T-helper 2 cell treated with Interferon-gamma antibody and Interleukin-4, amounts not matched to agents 5 μg/mL and 100 μg/mL, for 36 hours (primary cell): ENCODE measurements at places on chromosomes 7 and 10.

GRCh38 chr10:133235932-133236331 is 1.7 kb upstream of the VENTX start:
- no peak for DNase-seq

GRCh38 chr7:96578606-96579005 is 131.0 kb downstream of the SEM1 start:
- no peak for DNase-seq

DNA sequence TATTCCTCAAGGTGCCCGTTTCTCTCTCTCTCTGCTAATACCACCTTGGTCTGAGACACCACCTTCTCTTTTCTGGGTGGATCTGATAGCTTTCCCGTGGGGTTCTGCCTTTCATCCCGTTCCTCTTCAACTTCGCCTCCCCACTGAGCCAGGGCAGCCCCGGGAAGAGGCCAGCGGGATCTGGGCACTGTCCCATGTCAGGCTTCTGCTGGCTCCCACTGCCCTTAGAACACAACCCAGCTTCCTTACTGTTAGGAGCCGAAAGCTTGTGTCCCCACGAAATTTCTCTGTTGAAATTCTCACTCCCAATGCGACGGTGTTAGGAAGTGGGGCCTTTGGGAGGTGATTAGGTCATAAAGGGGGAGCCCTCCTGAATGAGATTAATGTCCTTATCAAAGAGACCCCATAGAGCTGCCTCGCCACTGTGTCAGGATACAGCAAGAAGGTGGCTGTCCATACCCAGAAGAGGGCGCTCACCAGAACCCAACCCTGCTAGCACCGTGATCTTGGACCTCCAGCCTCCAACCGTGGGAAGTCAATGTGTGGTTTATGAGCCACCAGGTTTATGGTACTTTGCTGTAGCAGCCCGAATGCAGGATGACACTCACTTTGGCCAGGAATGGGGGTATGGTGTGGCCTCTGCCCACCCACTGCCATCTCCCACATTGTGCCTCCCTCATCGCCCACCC is 79.2 kb downstream of the CAMK1D start:
- no peak for DNase-seq

- DNase-seq: no peak
These were observed 38.1 kb downstream of the UBE2H start for GRCh38 chr7:129914536-129915272.

DNA sequence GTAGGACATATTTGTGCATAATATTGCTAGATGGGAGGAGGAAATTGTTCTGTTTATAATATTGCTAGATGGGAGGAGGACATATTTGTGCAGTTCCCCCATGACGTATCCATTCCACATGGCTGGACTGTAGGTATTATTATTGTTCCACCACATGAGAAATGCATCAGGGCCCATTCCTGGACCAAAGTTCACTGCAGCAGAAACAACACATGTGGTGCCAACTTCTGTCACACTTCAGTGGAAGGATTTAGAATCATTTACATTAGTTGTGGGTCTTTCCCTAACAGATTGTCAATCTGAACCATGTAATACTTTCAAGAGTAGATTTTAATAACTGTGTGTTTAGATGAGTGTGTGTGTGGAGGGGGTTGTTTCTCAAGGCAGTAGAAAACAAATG is 32.7 kb upstream of the MACC1 start:
- DNase-seq: no peak

DNA sequence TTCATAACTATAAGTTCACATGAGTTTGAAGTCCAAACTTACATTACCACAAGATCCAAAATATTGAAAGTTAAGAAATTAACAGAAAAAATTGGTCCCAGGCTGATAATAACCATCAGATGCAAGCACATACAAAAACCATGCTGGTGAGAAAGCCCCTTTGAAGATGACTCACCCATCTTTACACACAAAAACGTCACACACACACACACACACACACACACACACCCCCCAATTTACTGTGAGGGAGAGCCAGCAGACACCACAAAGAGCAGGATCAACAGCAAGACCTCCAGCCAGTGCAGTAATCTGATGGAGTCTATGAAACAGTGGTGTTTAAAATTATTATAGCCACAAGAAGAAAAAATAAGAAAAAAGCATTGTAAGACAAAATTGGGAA is 50.1 kb upstream of the DRGX start:
- DNase-seq: no peak

DNA sequence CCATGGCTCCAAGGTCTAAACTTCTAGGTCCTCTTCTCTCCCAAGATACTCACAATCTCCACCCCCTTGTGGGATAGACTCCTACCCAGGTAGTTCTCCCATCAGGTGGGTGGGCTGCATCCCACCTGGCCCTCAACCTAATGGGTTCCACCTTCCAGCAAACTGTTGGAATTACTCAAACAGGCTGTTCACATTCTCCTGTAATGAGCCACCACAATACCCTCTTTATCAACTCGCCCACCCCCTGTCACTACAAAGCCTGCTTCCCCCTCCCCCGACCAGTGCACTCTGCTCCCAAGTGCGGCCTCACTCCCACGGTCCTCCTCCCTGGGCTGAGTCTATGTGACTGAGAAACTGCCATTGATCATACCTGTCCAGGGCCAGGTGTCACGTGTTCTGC is 10.4 kb upstream of the HTR5A start:
- no peak for DNase-seq

- no peak for DNase-seq
These were observed 147.8 kb upstream of the KLF14 start for GRCh38 chr7:130881799-130882141.

DNA sequence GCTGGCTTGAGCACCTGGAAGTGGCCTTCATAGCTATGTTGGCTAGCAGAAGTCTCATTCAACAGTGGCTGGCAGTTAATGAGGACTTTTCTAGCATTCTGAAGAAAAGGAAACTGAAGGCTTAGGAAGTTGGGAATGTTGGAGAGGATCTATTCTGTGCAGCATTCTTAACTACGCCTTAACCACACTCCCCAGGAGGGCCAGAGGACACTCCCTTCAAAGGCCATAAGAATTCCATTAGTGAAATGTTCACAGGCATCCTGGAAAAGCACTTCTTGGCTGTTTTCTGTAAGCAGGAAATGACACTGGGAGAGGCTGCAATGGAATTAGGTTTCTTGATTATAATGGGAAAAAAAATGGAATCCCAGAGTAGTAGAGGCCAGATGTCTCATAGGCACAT is 188.9 kb downstream of the ARHGAP12 start:
- no peak for DNase-seq

DNA sequence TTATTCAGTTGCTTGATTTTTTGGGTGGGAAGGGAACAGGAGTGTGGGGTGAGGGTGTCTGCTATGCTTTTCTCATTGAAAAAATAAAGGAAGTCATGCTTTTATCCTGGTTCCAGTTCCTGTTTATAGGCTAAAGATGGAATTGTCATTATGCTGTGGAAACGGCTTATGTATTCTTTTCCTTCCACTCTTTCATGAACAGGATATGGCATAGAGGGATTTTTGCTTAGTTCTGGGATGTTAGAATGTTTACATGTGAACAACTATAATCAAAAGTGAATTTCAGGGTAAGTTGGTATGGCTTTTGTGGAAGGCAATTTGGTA is 35.9 kb upstream of the PTPN12 start:
- no peak for DNase-seq

GRCh38 chr10:87868277-87868676 is 4.9 kb downstream of the PTEN start:
- DNase-seq: no peak

DNA sequence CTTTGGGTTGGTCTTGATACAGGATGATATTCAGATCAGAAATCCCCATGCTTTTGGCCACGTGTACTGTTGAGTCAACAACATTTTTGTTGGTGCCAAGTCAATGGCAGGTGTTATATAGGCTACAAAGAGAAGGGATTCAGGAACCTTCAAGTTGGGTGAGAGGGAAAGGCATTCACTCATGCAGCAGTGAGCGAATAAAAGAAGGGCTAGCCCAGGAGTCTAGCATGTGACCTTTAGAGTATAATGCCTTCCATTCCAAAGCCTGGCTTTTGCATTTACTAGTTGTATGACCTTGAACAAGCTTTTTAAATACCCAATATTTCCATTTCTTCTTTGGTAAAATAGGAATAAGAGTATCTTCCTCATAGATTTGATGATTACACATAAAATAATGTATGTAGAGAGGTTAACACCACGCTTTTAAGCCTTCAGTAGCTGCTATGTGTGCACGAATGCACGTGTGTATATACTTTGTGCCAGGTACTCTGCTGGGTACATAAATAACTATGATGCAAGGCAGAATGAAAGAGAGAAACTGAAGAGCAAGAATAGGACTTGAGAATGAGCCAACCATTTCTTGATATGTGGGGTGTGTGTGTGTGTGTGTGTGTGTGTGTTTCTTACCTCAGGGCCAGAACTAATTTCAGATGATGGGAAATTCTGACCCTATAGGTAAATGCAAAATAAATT is 163.6 kb downstream of the PDE1C start:
- no peak for DNase-seq

GRCh38 chr10:87510025-87510424 is 5.3 kb downstream of the MINPP1 start:
- no peak for DNase-seq

DNA sequence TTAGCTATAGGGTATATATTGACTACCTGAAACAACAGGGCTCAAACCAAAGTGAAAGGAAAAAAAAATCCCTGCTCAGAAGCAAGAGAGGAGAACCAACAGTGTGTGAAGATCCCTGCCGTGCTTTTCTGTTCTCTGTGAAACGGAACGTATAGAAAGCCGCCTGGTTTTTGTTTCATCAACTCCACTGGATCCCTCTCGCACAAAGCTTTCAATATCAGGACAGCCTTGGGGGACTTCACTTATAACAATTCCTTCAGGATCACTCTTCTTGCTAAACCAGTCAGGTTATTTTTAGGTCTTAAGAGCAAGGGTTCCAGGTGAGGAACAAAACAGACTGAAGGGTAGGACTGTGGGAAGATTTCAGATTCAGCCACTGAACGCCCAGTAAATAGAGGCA is 151.1 kb upstream of the CACNA2D1 start:
- DNase-seq: no peak

DNA sequence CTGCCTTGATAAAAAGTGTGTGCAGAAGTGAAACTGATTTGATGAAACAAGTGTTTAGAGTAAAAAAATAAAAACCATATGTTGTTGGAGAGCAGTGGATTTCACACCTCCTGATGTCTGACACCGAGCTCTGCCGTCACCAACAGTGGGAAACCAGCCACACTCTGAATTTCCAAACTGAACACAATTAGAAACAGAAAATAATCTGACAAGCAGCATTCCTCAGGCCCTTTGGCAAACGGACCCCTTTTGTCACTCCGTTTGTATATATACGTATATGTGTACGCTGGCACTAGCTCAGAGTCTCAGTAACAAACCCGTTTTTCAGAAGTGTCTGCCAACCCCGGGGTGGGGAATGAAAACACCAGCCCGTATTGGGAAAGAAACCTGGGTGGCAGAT is 32.4 kb downstream of the TACC2 start:
- no peak for DNase-seq

- DNase-seq: no peak
These were observed 276.5 kb downstream of the MAGI2 start for GRCh38 chr7:79176859-79177477.

DNA sequence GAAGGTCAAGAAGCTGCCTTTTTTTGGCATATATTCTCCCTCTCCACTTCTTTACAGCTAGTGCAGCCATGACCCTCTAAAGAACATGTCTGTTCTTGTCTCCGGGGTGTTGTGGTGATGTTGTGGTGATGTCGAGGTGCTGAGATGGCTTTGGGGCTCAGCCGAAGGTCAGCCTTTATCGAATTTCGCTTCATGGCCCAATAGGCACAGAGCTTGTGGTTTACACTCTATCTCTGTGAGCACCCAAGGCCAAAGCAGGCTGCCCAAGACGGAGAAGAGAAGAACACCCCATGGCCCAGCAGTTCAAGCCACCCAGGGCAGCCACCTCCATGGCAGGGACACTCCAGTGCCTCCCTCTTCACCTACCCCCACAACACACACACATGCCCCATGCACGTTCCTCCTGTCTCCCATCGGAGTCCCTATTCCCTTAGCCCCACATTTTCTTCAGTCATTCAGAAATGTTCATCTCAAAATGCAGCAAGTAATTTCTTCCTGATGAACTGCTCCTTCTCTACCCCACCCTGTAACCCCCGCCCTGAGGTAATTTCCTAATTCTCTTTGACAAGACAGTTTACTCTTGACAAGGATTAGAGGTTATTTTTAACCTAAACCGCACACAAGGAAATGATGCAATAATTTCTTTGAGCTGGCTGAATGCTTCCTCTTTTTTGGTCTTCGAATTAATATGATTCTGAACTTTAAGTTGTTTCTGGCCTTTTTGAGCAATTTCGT is 18.6 kb upstream of the ADRB1 start:
- no peak for DNase-seq

DNA sequence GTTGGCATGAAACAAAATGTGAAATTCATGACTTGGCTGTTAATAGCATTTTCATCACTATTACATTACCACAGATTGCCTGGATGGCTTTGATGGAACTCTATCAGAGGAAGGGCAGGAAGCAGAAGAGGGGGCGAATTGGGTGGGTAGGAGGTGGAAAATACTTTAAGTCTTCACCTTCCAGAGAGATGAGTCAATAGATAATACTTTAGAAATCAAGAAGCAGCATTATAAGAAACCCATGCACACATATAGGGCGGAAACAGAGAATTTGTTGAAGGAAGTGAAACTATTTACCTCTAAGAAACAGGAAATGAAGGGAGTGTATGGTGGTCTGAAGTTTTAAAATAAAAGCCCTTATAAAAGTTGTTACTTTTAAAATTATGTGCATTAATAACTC is 152.1 kb upstream of the TARP start:
- no peak for DNase-seq

DNA sequence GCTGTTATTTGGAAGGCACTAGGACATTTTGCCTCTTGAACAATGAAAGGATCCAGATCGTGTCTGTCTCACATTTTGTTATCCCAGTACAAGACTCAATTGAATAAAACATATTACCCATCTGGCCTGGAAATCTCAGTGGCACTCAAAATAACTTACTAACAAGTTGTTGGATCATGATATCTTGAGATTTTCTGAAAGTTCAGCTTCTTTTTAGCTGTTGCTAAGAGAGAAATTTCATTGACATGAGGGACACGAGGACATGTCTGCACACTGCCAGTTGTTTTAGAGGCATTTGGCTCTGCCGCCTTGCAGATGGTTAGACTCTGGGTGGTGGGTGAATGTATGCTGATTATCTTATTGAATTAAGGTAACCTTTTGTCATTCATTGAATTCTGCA is 41.0 kb downstream of the KAT6B start:
- DNase-seq: no peak

GRCh38 chr7:34723866-34724490 is 66.0 kb downstream of the NPSR1 start:
- no peak for DNase-seq

GRCh38 chr10:79381804-79382221 is 34.5 kb downstream of the PPIF start:
- no peak for DNase-seq

- no peak for DNase-seq
These were observed 9.7 kb upstream of the CAMK2G start for GRCh38 chr10:73884017-73884416.

GRCh38 chr7:129798616-129799349 is 154.0 kb downstream of the UBE2H start:
- DNase-seq: no peak

GRCh38 chr10:1472178-1472958 is 265.0 kb downstream of the ADARB2 start:
- no peak for DNase-seq
